SK-N-DZ (cell line): ENCODE measurements at places on chromosomes 2 and 18.
A peak's percentile ranks its signal among the peaks of the same experiment; 100 is the strongest.

GRCh38 chr2:241036964-241037421 is 38.6 kb downstream of the SNED1 start:
- DNase-seq = no peak

- DNase-seq = no peak
Observed at GRCh38 chr18:9081940-9082339, 20.6 kb upstream of the NDUFV2 start.

GRCh38 chr2:11080253-11081115 is 74.8 kb upstream of the SLC66A3 start:
- DNase-seq = no peak

DNA sequence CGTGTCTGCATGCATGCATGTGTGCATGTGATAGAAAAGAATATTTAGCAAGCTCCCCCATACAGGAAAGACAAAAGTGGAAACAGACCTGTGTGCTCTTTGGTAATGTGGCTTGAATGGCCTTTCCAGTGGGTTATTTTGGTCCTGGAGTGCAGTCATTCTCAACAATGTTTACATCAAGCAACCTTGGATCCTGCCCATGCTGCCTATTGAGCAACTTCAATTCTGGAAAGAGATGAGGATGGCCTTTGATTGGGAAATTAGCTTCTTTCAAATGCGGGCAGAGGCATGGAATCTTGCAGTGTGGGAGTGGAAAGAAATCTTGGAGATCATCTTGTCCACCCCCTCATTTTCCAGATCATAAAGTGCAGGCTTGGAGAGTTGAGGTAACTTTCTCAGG is 87.2 kb upstream of the SMAD2 start:
- no peak for DNase-seq

DNA sequence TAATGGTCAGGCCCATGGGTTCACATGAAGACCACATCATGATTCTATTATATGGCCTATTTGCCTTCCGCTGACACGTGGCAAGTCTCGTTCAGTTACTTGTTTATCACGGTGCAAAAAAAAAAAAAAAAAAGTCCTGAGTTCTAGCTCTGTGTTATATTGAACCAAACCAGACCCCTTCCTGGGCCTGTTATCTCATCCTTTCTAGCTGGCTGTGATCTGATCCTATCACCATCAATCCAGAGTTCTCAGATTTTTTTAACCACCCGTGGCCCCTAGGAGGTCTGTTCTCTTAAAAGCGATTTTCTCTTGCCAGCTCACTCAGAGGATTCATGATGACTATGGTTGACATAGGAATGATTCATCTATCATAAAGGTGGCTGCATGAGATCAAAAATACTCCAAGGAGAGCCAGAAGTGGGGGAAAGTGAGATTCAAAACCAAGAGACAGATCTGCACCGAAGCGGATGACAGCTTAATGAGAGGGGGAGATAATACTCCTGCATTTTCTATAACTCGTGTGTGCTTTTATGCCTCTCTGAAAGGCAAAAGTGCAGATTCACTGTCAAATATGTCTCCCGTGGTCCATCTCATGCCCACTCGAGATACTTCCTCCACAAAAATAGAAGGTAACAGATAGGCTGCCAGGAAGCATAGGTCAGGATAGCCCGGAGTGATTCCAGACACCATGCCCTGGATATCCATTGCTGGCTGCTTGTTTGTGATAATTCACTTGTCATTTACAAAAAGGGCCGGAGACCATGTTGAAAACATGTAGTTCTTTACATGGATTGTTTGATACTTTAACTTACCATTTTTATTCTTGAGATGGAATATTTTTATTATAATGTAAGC is 505.7 kb upstream of the KLHL29 start:
- peak; percentile 94 for DNase-seq

DNA sequence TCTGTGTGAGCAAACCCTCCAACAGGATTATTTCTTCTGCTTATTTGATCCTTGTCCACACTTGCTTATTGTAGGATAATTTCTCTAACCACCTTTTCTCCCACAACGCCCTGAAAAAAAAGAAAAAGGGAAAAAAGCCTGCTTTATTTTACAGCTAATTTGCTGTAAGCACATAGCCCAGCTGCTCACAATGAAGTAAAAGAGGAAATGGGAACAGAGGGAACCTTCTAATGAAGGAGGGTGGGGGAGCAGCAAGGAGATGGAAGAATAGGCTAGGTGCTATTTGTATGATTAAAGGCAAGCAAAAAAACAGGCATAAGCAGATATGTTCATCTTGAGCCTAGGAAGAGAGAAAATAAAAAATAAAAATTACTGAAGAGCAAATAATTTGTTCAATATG is 331.6 kb downstream of the TXNL1 start:
- DNase-seq = no peak

DNA sequence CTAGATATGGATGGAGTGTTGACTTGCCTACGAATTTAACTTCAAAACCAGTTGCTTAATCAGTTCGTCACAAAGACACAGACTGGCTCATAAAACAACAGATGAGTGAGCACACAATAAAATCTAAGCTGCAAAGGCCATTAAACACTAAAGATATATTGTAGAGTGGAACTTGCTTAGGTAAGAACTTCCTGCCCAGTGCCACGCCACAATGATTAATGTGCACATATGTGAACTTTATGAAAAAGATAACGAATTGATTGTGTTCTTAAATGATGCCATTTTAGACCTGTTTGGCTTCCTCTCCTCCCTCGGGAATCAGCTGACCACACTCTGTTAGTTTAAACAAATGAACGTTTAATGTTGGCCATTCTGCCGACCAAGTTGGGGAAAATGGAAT is 2031.3 kb upstream of the CELF4 start:
- no peak for DNase-seq

DNA sequence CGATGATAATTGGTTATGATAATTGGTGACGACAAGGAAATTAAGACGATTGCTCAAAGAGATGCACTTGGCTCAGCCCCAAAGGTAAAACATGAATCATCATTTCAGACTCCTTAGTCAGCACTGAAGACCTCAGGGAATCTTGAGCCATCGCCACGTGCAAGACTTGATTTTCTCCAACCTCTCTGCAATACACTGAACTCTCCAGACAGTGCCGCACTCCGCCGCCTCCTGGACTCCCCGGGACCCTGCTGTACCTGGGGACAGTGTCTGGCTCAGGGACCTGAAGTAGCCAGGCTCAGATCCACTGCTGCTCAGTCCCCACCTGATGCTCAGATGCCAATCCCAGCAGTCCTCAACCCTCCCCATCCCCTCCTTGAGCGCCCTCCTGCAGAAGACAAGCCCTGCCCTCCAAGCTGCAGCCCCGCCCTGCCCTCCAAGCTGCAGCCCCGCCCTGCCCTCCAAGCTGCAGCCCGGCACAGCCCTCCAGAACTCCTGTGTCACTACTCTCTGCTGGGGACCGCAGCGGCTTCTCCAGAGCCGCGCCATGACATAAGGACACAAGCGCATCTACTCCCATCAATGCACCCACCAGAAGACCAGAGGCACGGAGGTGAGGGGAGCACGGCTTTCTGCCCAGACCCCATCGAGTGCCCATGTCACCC is 1.1 kb downstream of the TMEM18 start:
- peak; percentile 70 for DNase-seq

GRCh38 chr2:120873958-120874887 is 138.6 kb downstream of the GLI2 start:
- no peak for DNase-seq

DNA sequence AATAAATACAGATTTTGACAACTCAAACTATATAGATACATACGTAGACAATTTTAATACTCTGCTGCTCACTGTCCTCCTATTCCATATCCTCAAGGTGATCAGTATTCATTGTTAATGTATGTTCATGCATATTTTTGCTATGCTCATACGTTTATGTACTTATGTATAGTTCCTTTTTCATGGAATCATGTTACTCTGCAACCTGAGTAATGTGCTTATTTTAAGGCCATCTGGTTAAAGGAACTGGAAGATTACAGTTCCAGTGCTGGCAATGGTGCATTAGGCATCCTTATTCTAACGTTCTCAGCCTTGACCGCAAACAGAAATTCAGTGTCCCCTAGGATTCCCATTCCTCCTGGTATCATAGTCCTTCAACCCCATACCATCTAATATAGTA is 385.0 kb upstream of the TNP1 start:
- DNase-seq = peak; percentile 14

DNA sequence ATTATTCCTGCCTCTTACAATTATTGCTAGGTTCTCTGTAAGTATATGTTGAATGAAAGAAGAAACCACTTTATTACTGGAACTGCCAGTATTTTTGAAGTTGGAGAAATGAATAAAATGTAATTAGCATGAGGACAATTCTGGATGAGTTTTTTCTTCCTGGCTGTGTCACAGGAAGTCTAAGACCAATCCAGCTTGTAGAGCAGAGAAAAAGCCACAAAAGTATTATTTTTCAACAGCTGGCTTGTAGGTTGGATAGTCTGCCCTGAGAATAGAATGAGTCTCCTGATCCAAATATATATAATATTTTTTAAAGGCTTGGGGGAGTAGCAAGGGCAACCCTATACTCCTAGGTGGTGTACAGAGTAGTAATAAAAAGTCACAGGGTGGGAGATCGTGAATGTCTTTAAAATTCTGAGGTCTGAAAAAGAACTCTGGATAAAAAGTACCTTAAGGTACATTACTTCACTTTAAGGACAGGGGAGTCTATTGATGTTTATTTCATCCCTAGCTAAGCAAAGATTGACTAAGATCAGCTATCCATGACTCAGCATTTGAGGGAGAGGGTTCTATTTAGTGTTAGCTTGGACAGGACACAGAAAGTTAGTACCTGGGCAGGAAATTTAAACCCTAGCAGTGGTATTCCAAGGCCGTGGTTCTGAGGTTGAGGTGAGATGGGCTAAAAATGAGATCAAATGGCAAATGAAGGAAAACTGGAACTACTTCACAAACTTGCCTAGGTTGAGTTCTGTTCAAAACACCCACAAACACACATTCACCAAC is 31.7 kb downstream of the SLC40A1 start:
- no peak for DNase-seq
